ENCODE measurements at places on chromosomes 13 and 19.
A peak's percentile ranks its signal among the peaks of the same experiment; 100 is the strongest.

GRCh38 chr13:79389026-79389425, 17.0 kb downstream of the RBM26 start:
- DNase-seq: no peak

- DNase-seq: peak; percentile 32
These were observed 1.7 kb upstream of the USPL1 start for GRCh38 chr13:30615866-30616541.

DNA sequence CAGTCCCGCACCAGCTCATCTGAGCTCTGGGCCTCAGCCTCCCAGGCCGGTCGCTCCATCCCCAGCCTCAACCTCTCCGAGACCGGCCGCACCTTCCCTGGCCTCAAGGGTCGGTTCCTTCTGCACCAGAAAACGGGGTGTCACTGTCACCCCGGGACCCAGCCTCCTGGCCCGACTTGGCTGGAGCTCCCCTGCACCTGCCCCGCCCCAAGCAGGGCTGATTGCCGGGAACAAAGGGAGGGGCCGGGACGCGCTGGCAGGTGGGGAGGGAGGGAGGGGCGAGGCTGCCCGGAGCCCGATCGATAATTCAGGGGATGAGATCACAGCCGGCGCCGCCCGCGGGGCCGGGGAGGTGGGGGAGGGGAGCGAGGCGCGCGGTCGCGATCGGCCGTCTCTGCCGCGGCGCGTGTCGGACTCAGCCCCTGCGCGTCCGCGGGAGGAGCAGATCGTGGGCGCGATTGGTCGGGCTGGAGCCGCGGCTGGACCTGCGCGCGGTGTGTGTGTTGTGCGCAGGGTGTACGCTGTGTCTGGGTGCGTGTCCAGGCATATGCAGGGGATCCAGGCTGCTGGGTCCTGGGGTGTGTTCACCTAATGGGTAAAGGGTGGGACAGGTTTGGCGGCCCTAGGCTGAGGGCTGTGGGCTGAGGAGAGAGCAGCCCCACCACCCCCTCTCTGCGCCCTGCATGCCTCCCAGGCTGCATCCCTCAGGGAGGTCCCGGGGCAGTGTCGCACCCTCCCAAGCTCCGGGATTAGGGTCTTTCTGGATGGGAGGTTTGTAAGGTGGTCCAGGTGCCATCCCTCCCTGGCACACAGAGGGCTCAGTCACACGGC, 1.1 kb upstream of the SHC2 start:
- DNase-seq: no peak

DNA sequence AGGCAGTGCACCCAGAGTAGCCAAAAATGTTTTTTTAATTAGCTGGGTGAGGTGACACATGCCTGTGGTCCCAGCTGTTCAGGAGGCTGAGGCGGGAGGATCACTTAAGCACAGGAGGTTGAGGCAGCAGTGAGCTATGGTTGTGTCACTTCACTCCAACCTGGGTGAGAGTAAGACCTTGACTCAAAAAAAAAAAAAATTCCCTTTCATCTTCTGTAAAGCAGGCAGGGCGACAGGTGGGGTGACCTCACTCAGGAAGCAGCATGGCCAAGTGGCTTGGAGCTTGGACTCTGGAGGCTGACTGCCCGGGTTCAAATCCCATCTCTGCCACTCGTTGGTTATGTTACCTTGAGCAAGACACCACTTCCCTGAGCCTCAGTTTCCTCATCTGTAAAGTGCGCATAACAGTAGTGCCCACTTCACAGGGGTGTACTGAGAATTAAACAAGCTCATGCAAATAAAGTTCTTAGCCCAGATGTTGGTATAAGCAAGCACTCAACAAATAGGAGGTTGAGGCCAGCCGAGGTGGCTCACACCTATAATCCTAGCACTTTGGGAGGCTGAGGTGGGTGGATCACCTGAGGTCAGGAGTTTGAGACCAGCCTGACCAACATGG, 48.3 kb downstream of the MAP4K1 start:
- no peak for DNase-seq

DNA sequence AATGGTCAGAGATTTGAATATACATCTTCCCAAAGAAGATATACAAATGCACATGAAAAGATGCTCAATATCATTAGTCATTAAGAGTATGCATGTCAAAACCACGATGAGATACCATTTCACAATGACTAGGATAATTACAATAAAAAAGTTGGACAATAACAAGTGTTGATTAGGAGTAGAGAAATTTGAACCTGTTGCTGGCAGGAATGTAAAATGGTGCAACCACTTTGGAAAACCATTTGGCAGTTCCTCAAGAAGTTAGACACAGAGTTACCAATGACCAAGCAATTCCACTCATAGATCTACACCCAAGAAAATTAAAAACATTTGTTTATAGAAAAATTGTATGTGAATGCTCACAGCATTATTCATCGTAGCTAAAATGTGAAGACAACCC, 33.2 kb upstream of the STARD13 start:
- DNase-seq: no peak

All from A172 (cell line).